ENCODE measurements at places on chromosomes 2 and 18. TPM values are rescaled to one million over a fixed set of nuclear protein-coding genes. Genes with fewer than 3 reads are reported as not detected.

- no peaks in the 10 kb centered on the region for H3K36me3 ChIP-seq
- peaks cover 27% of the 10 kb centered on the region for H3K4me1 ChIP-seq
- H3K27ac ChIP-seq = peak overlapping the region; percentile 94
- no peaks in the 10 kb centered on the region for H3K27me3 ChIP-seq
Measured at GRCh38 chr2:113216891-113217454, 43.2 kb downstream of the PSD4 start.

DNA sequence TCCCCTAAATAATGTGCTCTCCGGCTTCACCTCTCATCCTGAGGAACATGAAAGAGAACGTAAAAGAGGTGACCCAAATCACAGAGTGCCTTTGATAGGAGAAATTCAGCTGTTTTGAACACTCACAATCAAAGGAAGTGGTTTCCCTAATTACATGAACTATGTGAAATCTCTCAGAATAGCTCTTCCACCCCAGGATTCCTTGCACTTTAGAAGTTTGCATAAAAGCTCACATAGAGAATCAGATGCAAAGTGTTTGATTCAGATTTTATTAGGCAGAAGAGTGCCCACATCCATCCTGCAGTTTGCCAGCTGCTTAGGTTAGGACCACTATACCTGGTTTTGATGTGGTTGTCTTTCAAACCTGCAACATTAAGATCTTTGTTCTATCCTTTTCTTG is 61.0 kb downstream of the MAP3K20 start:
- no peaks in the 10 kb centered on the region for H3K36me3 ChIP-seq
- no peaks in the 10 kb centered on the region for H3K27me3 ChIP-seq
- H3K4me3 ChIP-seq = no peak overlapping the region
- H3K27ac ChIP-seq = no peak overlapping the region

GRCh38 chr18:13390711-13391110 is 172.2 kb downstream of the LDLRAD4 start:
- no peak overlapping the region for H3K27ac ChIP-seq
- H3K4me3 ChIP-seq = no peak overlapping the region
- H3K36me3 ChIP-seq = no peaks in the 10 kb centered on the region
- DNase-seq = no peak
- no peaks in the 10 kb centered on the region for H3K27me3 ChIP-seq

DNA sequence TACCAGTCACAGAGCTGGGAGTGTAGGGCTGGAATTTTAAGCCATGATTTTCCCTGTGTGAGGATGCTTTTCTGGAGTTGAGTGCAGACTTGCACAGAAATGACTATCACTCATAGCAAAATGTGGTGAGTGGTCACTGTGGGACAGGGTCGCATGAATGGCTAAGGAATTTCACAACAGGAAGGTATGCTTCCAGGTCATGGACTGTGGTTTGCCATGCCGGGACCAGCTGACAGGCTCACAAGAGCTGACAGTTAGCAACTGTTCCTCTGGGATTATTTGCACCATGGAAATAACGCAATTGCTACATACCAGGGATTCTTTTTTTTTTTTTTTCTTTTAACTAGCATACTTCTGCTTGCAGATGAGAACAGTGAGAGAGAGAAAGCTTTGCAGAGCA is 3.8 kb upstream of the UXS1 start:
- peak; percentile 66 for DNase-seq
- no peaks in the 10 kb centered on the region for H3K36me3 ChIP-seq
- H3K27ac ChIP-seq = peak overlapping the region; percentile 45

DNA sequence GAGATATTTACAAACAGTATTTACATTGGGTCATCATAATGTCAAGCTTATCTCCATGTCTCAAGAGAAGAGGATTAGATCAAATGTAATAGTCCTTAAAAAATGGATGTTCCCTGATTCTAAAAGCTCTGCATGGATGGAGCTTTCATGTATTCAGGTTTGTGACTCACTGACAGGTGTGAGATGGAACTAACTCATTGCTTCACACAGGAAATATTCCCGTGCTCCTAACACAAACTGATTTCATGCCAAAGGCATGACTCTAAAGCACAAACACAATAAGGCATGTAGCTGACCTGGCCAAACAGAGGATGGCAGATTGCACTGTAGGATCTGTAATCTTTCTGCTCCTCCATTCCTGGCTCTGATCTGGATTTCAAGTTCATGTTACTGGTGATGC is 110.0 kb downstream of the ALK start:
- H3K4me3 ChIP-seq = no peak overlapping the region
- peak; percentile 51 for DNase-seq
- H3K27ac ChIP-seq = peak overlapping the region; percentile 64

DNA sequence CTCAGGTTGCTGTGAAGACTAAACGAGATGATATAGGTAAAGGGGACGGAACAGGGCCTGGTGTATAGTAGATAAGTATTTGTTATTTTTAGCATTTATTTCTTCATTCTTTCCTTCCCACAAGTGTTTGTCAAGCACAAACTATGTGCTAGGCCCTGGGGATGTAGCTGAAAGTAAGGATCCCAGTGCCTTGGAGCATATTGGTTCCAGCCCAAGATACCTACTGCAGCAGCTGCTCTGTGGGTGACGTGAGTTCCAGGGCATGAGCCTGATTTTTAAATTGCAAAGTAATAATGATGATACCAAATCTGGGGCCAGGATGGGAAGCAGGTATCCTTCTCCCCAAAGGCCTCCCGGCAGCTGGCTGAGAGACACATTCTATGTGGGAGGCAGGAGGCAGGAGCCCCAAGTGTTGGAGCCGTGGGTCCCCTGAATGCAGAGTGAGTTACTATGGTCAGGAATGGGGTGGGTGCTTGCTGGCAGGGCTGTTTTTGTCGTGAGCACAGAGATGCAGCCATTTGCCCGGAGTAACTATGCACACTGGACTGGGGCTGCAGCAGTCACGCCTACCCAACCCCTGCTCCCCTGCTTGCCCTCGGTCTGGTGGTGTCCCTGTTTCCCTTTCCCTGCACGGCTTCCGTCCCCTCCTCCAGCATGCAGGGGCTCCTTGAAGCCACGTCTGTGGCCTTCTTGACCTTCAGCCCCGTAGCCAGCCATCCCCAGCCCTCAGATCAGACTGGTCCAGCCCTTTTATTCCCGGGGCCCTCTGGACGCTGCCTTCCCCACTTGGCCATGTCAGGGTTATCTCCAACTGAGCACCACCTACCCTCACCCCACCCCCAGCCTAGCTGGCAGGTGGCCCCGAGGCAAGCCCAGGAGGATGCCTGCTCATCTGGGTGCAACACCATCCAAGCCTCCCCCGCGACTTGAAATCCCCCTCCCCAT is 52.4 kb downstream of the INHBB start:
- no peak overlapping the region for H3K4me3 ChIP-seq
- peaks cover 7% of the 10 kb centered on the region for H3K4me1 ChIP-seq
- H3K36me3 ChIP-seq = no peaks in the 10 kb centered on the region
- H3K27ac ChIP-seq = no peak overlapping the region
- no peak for DNase-seq

DNA sequence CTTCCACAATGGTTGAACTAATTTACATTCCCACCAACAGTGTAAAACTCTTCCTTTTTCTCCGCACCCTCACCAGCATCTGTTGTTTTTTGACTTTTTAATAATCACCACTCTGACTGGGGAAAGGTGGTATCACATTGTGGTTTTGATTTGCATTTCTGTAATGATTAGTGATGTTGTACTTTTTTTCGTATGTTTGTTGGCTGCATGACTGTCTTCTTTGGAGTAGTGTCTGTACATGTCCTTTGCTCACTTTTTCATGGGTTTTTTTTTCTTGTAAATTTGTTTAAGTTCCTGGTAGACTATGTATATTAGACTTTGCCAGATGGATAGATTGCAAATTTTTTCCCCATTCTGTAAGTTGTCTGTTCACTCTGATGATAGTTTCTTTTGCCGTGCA is 574.8 kb downstream of the KCNJ3 start:
- DNase-seq = no peak
- H3K27ac ChIP-seq = no peak overlapping the region
- no peaks in the 10 kb centered on the region for H3K4me1 ChIP-seq
- H3K27me3 ChIP-seq = no peaks in the 10 kb centered on the region
- H3K4me3 ChIP-seq = no peak overlapping the region
- no peaks in the 10 kb centered on the region for H3K36me3 ChIP-seq

GRCh38 chr2:68282811-68283418 is 30.6 kb upstream of the PPP3R1 start:
- peaks cover 4% of the 10 kb centered on the region for H3K27me3 ChIP-seq
- DNase-seq = peak; percentile 54
- no peaks in the 10 kb centered on the region for H3K36me3 ChIP-seq
- no peak overlapping the region for H3K4me3 ChIP-seq
- H3K27ac ChIP-seq = no peak overlapping the region

DNA sequence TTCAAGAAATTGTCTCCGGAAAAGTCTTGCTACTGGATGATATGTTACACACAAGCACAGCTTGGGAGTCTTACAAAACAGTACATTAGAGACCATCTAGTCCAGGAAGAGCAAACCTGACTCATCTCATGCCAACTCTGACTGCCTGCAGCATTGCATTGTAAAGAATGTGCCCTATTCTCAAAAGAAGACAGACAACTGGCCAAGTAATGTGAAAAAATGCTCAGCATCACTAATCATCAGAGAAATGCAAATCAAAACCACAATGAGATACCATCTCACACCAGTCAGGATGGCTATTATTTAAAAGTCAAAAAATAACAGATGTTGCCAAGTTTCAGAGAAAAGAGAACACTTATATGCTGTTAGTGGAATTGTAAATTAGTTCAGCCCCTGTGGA is 42.7 kb upstream of the GORASP2 start:
- no peak overlapping the region for H3K4me3 ChIP-seq
- H3K27ac ChIP-seq = no peak overlapping the region
- H3K27me3 ChIP-seq = no peaks in the 10 kb centered on the region
- H3K36me3 ChIP-seq = no peaks in the 10 kb centered on the region
- DNase-seq = no peak

GRCh38 chr18:12409469-12409868 is 1.7 kb downstream of the PRELID3A start:
- DNase-seq = no peak
- H3K27me3 ChIP-seq = no peaks in the 10 kb centered on the region
- H3K4me1 ChIP-seq = peaks cover 6% of the 10 kb centered on the region
- H3K36me3 ChIP-seq = no peaks in the 10 kb centered on the region
- H3K27ac ChIP-seq = no peak overlapping the region
- H3K4me3 ChIP-seq = no peak overlapping the region

GRCh38 chr2:80499095-80499494 is 194.5 kb upstream of the LRRTM1 start:
- peak; percentile 73 for DNase-seq
- H3K36me3 ChIP-seq = no peaks in the 10 kb centered on the region
- H3K4me1 ChIP-seq = no peaks in the 10 kb centered on the region
- no peak overlapping the region for H3K27ac ChIP-seq
- no peaks in the 10 kb centered on the region for H3K27me3 ChIP-seq

DNA sequence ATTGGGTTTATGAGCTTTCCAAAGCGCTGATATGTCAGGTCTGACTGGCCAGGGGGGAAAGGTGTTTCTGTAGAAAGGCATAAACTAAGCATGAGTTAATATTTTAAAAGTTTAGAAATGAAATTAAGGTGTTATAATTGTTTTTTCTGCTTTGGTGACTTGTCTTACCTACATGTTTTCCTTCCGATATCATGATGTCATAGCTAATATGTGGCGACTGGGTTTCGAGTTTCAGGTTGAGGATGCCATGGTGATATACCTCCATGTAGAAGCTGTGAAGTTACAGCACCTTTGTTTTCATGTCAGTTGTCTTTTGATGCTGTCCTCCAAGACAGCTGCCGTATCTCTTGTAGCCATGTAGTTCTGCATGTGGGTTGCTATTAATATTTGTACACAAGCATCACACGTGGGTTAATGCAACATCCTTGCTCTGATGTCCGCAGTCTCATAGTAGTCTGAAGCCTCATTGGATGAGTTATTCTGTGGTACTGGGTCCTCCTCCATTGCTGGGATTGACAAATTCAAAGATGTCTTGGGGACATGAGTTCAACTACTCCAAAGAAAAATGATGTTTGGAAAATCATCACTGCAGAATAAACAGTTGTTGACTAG is 230.6 kb downstream of the PRKCE start:
- H3K36me3 ChIP-seq = no peaks in the 10 kb centered on the region
- peaks cover 29% of the 10 kb centered on the region for H3K4me1 ChIP-seq
- no peak for DNase-seq
- H3K4me3 ChIP-seq = no peak overlapping the region

DNA sequence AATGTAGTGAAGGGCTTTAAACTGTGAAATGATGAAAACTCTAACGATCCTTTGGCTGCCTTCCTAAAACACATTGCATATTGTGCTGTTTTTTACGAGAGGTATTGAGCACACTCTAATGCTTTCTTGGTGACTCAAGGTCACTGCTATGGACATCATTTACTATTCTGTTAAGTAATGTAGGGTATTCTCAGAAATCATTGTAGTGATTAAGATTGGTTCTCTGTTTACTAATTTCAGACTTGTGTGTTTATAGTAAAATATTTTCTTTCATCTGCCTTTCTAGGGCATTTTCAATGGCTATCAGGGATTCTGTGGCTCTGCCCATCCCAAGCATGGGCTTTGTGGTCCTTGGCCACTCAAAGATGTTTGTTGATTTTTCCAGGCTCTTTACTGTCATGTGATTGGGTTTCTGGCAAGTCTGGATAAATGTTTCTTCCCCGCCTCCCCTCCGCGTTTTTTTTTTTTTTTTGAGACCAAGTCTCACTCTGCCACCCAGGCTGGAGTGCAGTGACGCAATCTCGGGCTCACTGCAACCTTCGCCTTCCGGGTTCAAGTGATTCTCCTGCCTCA is 29.3 kb downstream of the UBE2F start:
- no peak overlapping the region for H3K4me3 ChIP-seq
- H3K36me3 ChIP-seq = no peaks in the 10 kb centered on the region
- H3K27me3 ChIP-seq = no peaks in the 10 kb centered on the region
- no peak for DNase-seq

DNA sequence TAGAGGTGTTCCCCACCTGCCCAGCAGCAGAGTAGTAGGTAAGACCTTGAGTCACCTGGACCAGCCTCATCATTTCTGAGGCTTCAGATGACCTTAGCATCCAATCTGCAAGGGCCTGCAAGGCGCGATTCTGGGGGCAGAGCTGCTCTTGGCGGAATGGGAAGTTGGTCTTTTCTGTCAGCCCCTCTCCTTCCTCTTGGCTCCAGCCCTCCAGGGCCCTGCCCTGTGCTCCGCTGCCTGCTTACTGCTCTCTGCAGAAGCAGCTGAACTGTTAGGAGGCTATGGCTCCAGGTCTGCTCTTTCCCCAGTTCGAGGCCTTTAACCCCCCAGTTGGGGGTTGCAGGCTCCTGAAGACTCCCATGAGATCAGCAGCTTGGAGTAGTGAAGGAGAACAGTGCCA is 96.1 kb upstream of the MCFD2 start:
- no peak for DNase-seq
- no peak overlapping the region for H3K4me3 ChIP-seq
- no peak overlapping the region for H3K27ac ChIP-seq
- no peaks in the 10 kb centered on the region for H3K36me3 ChIP-seq

- H3K27me3 ChIP-seq = no peaks in the 10 kb centered on the region
- no peak for DNase-seq
- peaks cover 2% of the 10 kb centered on the region for H3K4me1 ChIP-seq
- H3K4me3 ChIP-seq = no peak overlapping the region
- no peak overlapping the region for H3K27ac ChIP-seq
- no peaks in the 10 kb centered on the region for H3K36me3 ChIP-seq
Measured at GRCh38 chr2:203341741-203342310, 13.6 kb downstream of the ABI2 start.

The NOL4 gene
- total RNA-seq = 2.0 TPM

The RND3 gene
- 135 TPM for total RNA-seq

The ERMN gene
- 0.07 TPM for total RNA-seq

All from hepatocyte (in vitro differentiated cells).